ENCODE measurements at places on chromosomes 12 and 14. TPM values are rescaled to one million over a fixed set of nuclear protein-coding genes. Genes with fewer than 3 reads are reported as not detected.

DNA sequence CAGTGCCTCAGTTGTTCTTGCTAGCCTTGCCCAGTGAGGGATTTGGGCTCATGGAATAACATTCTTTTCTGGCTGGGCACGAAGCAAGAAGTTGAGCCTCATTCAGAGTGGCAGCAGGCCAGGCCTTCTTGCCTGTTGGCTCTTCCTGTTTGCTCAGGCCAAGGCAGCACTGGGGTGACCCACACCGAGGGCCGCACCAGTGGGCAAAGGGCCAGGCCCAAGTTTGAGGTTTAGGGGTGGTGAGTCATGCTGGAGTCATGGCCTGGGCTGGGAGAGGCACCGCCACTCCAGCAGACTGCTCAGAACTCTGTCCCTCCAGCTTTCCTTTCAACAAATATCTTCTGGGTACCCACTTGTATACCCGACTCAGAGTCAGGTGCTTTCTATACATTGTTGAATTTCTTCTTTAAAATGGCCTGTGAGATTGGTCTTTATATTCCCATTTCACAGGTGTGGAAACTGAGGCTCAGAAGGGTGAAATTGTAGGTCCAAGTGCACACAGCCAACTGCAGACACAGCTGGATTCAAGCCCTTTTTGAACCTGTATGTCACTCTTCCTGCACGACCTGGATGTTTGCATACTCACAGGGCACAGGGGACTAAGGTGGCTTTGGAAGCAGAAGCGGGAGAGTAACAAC, 279.4 kb downstream of the FOXN3 start:
- H3K4me1 ChIP-seq, result no peaks in the 10 kb centered on the region
- H3K36me3 ChIP-seq, result no peaks in the 10 kb centered on the region
- H3K27ac ChIP-seq, result no peak overlapping the region
- H3K4me3 ChIP-seq, result no peak overlapping the region
- H3K27me3 ChIP-seq, result no peaks in the 10 kb centered on the region

GRCh38 chr12:82896979-82897378, 210.3 kb downstream of the TMTC2 start:
- no peaks in the 10 kb centered on the region for H3K36me3 ChIP-seq
- no peaks in the 10 kb centered on the region for H3K4me1 ChIP-seq
- no peak for DNase-seq
- no peaks in the 10 kb centered on the region for H3K27me3 ChIP-seq
- no peak overlapping the region for H3K27ac ChIP-seq

DNA sequence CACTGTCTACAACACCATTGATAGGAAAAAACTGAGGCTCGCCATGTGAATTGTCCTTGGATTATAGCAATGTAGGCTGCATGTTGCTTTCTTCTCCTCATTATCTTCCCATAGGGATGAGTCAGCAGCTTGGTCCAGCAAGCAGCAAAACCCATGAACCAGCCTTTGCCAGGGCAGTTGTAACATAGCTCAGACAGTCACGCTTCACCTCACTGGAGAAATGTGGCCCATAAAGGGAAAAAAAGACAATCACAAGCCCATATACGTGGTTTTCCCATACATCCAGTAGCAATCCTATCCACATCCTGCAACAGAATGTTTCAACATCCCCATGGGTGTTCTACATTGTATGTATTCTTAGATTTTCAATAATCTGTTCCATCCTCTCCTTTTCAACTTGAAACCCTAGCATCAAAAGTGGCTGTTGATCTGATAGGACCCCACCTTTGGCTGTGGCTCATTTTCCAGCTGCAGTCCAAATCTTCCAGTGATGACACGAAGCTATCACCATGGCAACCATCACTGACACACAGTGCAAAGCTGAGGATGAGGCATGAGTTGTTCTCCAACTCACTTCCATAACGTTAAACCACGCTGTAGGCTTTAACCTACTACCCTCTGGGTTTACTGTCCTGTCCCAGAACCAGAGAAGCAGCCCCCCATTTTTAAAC, 34.0 kb downstream of the GRIN2B start:
- H3K4me1 ChIP-seq, result no peaks in the 10 kb centered on the region
- no peak for DNase-seq
- H3K36me3 ChIP-seq, result no peaks in the 10 kb centered on the region
- H3K4me3 ChIP-seq, result no peak overlapping the region
- no peaks in the 10 kb centered on the region for H3K27me3 ChIP-seq
- H3K27ac ChIP-seq, result no peak overlapping the region

DNA sequence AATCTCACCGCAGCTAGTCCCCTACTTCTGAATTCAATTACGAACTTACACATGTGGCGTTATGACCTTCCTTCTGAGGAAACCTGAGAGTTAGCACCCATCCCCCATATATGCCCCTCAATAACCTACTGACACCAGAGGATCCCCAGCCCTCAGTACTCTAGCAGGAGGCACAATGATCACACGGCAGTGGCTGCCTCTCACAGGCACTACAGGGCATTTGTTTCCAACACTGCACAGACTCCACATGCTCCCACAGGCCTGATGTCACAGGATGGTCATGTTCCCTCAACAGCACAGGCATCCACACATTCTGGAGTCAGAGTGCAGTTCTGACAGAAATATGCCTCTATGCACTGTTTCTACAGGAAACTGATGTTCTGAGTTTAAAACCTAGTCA, 17.4 kb downstream of the PPP1CC start:
- no peak overlapping the region for H3K4me3 ChIP-seq
- no peaks in the 10 kb centered on the region for H3K27me3 ChIP-seq
- peaks cover 3% of the 10 kb centered on the region for H3K36me3 ChIP-seq
- H3K4me1 ChIP-seq, result peaks cover 6% of the 10 kb centered on the region

DNA sequence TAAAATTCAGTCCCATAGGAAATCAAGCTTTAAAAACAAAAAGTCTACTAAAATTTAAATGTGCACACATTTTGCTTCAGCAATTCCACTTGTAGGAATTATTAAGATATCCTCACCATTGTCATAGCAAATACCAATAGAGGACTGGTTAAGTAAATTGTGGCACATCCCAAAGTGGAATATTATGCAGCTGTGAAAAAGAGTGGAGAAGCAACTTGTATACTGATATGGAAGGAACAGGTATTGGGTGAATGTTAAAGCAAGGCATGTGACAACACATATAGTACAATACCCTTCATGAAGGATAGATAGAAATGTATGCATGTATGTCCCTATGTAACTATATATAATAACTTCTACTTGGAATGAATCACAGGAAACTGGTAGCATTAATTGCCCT, 11.9 kb downstream of the KRT8 start:
- no peak overlapping the region for H3K27ac ChIP-seq
- H3K4me1 ChIP-seq, result no peaks in the 10 kb centered on the region
- H3K27me3 ChIP-seq, result no peaks in the 10 kb centered on the region
- DNase-seq, result no peak

Gene PIWIL1
- not detected for total RNA-seq

Gene DNAH10
- total RNA-seq, result not detected

Gene PLEKHH1
- total RNA-seq, result 5.4 TPM

Gene KCNK10
- total RNA-seq, result not detected

Gene PAPOLA
- total RNA-seq, result 129 TPM

Gene SLC8A3
- total RNA-seq, result 0.20 TPM
